DND-41 (cell line): ENCODE measurements at places on chromosomes 2 and 18.

DNA sequence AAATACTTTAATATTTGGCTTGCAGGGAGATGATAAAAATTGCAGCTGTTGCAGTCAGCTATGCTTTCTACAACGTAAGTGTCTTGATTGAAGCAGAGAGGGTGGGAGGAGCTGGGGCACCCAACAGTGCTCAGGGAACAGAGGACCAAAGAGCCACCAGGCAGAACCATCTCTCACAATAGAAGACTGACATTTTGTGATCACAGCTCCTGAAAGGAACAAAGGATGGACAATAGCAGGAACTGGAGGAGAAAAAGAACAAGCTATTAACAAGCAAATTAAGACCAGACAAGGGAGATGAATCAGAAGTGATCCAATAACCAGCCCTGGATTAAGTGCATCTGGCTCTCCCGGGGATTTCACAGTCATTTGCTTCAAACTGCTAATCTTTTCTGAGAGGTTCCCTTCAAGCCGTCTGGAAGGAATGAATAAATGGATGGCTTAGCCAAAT lies 65.7 kb upstream of the SMAD2 start:
- H3K27me3 ChIP-seq, result no peaks in the 10 kb centered on the region
- H3K4me1 ChIP-seq, result no peaks in the 10 kb centered on the region
- H3K27ac ChIP-seq, result no peak overlapping the region
- H3K36me3 ChIP-seq, result no peaks in the 10 kb centered on the region
- H3K4me3 ChIP-seq, result no peak overlapping the region
- no peak for DNase-seq

DNA sequence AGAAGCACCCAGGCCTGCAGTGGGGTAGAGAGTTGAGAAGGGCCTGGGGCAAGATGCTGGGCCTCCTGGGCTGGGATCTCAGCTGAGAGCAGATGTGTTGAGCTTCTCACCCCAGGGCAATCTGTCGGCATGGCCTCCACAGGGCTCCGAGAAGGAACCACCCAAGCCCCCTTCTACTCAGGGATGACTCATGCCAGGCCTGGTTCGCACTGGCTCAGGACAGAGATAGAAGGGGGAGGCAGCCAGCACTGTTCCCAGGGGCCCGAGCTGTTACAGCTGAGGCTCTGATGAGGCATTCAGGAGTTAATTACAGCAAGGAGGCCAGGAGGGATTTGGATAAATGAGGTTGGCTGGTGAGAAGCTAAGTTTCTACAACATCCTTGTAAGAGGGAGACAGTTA lies 62.5 kb downstream of the CENPO start:
- H3K4me3 ChIP-seq, result no peak overlapping the region
- DNase-seq, result no peak
- no peaks in the 10 kb centered on the region for H3K27me3 ChIP-seq
- H3K27ac ChIP-seq, result no peak overlapping the region
- no peaks in the 10 kb centered on the region for H3K4me1 ChIP-seq

DNA sequence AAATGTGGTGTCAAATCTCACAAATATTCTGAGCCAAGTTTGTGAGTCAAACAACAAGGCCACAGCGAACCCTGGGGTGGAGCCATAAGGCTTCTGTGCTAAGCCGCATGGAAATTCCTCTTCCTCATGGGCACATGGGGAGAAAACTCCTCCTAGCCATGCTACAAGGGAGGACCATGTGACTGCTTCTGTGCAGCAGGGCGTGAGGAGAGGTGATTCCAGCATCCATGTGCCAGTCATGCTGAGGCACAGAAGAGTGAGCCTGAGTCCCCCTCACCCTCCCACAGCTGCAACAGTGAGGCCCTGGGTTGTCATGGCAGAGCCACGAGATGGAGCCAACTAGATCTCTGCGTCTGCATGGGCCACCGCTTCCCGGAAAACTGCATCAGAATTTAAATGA lies 488.8 kb upstream of the RAB6C start:
- H3K27ac ChIP-seq, result no peak overlapping the region
- no peak overlapping the region for H3K4me3 ChIP-seq
- no peaks in the 10 kb centered on the region for H3K4me1 ChIP-seq

- H3K4me1 ChIP-seq, result peaks cover 34% of the 10 kb centered on the region
- DNase-seq, result peak; percentile 60
- H3K27me3 ChIP-seq, result no peaks in the 10 kb centered on the region
- peak overlapping the region; percentile 98 for H3K4me3 ChIP-seq
Observed at GRCh38 chr2:207711750-207712530, 500 bp downstream of the CCNYL1 start.

GRCh38 chr2:111236025-111236424 lies 115.3 kb downstream of the BCL2L11 start:
- no peaks in the 10 kb centered on the region for H3K4me1 ChIP-seq
- no peak overlapping the region for H3K27ac ChIP-seq
- H3K4me3 ChIP-seq, result no peak overlapping the region

- no peak overlapping the region for H3K27ac ChIP-seq
- no peaks in the 10 kb centered on the region for H3K36me3 ChIP-seq
- H3K4me3 ChIP-seq, result no peak overlapping the region
- H3K4me1 ChIP-seq, result peaks cover 13% of the 10 kb centered on the region
- no peak for DNase-seq
- no peaks in the 10 kb centered on the region for H3K27me3 ChIP-seq
Observed at GRCh38 chr2:195838002-195838401, 181.0 kb downstream of the SLC39A10 start.

- no peaks in the 10 kb centered on the region for H3K27me3 ChIP-seq
- no peaks in the 10 kb centered on the region for H3K4me1 ChIP-seq
- no peaks in the 10 kb centered on the region for H3K36me3 ChIP-seq
- H3K27ac ChIP-seq, result no peak overlapping the region
- no peak for DNase-seq
Observed at GRCh38 chr2:167504061-167504460, 615.8 kb downstream of the XIRP2 start.

- no peak overlapping the region for H3K4me3 ChIP-seq
- DNase-seq, result no peak
- peaks cover 4% of the 10 kb centered on the region; the same call in 1 of the 2 replicates for H3K36me3 ChIP-seq
Observed at GRCh38 chr2:226887940-226888339, 52.1 kb downstream of the RHBDD1 start.

GRCh38 chr2:28346587-28346986 lies 46.1 kb upstream of the FOSL2 start:
- no peak overlapping the region for H3K27ac ChIP-seq
- no peaks in the 10 kb centered on the region for H3K4me1 ChIP-seq
- H3K27me3 ChIP-seq, result no peaks in the 10 kb centered on the region
- no peak overlapping the region for H3K4me3 ChIP-seq

GRCh38 chr18:48929212-48929612 lies 21.6 kb downstream of the SMAD7 start:
- no peaks in the 10 kb centered on the region for H3K36me3 ChIP-seq
- H3K27me3 ChIP-seq, result no peaks in the 10 kb centered on the region
- H3K4me3 ChIP-seq, result no peak overlapping the region
- H3K27ac ChIP-seq, result peak overlapping the region; percentile 76
- no peak for DNase-seq

DNA sequence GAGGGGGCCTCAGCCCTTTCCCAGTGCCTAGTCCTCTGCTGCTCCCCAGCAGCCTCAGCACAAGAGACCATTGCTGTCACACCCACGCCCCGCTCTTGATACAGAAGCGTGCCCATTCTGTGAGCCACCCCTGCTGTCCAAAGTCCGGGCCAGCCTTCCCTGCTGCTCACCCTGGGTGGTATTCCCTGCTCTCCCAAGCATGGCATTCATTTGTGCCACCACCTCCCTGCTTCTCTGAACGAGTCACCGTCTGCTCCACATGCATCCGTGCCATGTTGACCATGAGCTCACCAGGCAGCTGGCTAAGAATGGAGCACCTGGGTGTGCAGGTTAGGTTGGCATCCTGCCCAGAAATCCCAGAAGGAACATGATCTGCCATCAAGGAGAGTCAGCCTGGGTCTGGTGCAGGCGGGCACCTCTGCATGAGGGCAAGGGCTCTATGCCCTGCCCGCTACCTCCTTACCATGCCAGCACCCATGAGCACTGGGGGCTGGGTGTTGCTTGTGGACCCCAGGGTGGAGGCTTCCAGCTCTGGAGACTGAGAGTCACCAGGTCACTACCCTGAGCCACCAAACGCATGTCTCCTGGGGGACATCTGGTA lies 63.0 kb downstream of the TWIST2 start:
- no peak overlapping the region for H3K27ac ChIP-seq
- H3K4me1 ChIP-seq, result no peaks in the 10 kb centered on the region
- no peak for DNase-seq
- H3K4me3 ChIP-seq, result no peak overlapping the region
- no peaks in the 10 kb centered on the region for H3K36me3 ChIP-seq

GRCh38 chr18:56645415-56646016 lies 5.6 kb upstream of the WDR7 start:
- H3K36me3 ChIP-seq, result peaks cover 13% of the 10 kb centered on the region; the same call in 1 of the 2 replicates
- no peak for DNase-seq
- peaks cover 15% of the 10 kb centered on the region for H3K4me1 ChIP-seq
- no peaks in the 10 kb centered on the region for H3K27me3 ChIP-seq
- H3K27ac ChIP-seq, result no peak overlapping the region
